ENCODE measurements at places on chromosomes 13 and 19.

DNA sequence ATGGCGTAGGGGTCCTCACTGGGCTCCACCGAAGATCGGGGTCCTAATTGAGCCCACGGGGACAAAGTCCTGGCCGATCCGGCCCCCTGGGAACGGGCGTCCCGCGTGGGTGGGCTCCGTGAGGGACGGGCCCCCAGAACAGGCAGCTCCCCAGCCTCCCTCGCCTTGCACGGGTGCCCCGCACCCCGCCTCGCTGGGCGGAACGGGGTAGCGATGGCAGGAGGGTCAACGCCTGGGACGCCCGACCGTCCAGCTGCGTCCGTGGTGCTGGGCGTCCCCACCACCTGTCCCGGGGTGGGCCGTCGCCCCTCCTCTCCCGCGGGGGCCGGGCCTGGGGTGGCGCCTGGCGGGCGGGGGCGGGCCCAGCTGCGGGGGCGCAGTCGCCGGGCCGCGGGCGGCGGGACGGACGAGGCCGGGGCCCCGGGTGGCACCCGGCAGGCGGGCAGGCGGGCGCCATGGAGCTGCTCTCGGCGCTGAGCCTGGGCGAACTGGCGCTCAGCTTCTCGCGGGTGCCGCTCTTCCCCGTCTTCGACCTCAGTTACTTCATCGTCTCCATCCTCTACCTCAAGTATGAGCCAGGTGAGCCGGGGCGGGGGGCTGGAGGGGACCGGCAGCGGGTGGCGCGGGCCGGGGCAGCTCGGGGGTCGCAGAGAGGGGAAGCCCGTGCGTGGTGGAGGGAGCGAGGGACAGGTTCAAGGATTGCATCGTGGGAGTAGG, at the start of gene TMEM38A:
TMEM38A (plus strand) TSS at position 377 of the 717 bp plus-strand sequence; CDS start at position 456, 79 bp downstream.
- DNase-seq: no peak

DNA sequence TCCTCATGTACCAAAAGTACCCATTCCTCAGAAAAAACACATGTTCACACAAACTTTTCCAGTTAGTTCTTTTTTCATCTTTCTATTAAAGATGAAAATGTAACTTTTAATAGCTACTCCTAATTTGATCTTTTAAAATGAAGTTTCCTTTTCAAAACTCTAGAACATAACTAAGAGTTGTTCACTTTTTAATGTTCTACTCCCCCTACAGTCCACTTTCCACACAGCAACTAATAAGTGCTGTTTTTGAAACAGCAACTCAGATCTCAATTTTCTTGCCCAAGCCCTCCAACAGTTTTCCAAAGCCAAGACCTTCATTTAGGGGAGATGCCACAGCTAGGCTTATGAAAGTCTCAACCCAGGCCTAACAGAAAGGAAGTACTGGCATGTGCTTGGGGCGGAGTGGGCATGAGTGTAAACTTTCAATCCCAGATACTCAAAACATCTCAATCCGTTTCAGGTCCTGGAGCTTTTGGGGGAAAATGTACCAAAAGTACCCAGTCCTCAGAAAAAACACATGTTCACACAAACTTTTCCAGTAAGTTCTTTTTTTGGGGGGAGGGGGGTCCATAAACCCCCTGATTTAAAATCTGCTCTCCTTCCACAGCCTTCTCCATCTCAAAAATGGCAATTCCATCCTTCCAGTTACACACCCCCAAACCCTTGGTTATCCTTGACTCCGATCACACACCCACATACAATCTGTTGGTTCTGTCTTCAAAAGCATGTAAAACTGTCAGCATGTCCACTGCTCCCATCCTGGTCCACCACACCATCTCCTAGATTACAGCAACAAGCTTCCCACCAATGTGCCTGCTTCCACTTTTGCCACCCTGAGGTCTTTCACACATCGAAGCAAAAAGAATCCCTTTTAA, 2.0 kb downstream of the FBL start:
- DNase-seq: peak; percentile 42

DNA sequence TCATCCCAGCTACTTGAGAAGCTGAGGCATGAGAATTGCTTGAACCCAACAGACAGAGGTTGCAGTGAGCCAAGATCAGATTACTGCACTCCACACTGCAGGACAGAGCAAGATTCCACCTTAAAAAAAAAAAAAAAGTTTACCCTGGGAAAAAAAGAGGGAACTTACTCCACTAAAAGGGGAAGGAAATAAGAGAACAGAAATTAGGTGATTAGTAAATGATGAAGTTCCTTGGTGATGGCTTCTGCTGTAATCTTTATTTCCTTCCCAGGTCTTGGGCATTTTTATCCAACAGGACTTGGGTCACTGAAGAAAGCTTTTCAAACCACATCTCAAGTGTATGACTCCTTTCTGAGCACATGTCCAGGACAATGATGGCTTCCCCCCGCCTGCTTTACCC, 9.3 kb downstream of the ZNF780A start:
- DNase-seq: no peak

DNA sequence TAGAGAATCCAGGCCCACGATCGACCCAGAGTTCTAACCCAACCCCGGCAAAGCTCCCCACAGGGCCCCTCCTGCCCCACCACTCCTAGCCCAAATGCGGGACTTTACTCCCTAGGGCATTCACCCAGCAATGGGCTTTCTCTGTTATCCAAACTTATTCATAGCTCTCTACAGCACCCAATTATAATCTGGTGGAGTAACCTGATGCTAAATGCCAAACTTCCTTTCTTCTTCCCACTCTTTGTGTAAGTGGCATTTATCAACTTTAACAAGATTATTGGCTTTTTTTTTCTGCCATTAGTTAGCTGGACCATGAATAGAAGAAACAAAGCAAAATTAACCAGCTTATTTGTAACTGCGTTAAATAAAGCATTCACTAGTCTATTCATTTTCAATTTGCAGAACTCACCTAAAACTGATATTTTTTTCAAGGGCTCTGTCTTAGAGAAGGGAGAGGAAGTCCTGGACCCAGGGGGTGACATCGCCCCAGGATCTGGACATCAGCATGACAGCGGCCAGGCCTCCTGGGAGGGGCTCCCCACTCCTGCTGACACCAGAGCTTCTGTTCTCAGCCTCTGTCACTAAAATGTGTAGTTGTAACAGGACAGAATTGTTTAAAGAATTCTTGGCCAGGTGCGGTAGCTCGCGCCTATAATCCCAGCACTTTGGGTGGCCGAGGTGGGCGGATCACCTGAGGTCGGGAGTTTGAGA, 1.5 kb downstream of the FAM124A start:
- DNase-seq: no peak

- no peak for DNase-seq
Observed at GRCh38 chr13:24167666-24168391, 7.3 kb downstream of the SPATA13 start.

- DNase-seq: no peak
Observed at GRCh38 chr13:109647053-109647452, 139.3 kb downstream of the IRS2 start.

- DNase-seq: peak; percentile 98
Observed at GRCh38 chr13:20714563-20715329, 11.2 kb downstream of the IL17D start.

DNA sequence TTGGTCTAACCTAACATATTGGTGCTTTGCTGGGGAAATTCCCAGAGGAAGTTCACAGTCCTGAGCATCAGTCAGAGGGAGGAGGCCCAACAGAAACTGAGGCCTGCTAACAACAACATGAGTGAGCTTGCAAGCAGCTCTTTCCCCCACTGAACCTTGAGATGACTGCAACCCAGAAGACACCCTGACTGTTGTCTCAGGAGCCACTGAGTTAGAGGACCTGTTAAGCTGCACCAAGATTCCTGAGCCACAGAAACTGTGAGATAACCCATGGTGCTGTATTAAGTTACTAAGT, 193.2 kb upstream of the UBL3 start:
- no peak for DNase-seq

GRCh38 chr19:38032951-38033350, 125.9 kb downstream of the SIPA1L3 start:
- DNase-seq: peak; percentile 48

GRCh38 chr13:77980592-77980991, 62.0 kb upstream of the EDNRB start:
- peak; percentile 59 for DNase-seq

GRCh38 chr13:99256709-99257108, 1.5 kb downstream of the GPR18 start:
- no peak for DNase-seq

DNA sequence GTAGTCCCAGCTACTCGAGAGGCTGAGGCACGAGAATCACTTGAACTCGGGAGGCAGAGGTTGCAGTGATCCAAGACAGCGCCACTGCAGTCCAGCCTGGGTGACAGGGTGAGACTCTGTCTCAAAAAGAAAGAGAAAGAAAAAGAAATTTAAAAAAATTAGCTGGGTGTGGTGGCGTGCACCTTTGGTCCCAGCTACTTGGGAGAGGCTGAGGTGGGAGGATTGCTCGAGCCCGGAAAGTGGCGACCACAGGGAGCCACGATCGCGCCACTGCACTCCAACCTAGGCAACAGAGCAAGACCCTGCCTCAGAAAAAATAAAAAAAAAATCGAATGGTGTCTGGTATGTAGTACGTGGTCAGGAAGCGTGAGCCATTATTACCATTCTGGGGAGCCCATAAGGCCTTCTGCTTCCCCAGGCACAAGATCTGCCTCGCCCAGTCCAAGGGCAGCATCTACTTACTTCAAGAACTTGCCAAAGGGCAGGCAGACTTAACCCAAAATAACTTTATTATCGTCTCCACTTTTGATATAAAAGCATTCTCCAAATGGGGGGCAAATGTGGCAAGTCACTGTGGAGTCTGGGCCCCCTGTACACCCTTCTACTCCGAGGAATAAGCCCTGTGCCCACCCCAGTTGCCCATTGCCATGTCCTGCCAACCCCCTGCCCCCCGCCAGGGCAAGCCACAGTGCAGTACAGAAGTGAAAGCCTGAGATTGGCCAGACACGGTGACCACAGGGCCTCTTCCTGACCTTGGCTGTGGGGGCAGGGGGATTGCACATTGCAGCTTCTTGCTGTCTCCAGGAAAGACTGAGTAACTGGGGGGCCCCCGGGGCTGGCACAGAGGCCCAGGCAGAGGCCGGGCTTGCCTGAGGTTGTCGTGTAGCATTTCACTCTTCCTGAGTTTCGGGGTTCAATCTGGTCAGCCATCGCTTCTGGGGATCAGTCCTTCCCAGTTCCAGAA, 12.6 kb downstream of the CCL25 start:
- DNase-seq: no peak

- no peak for DNase-seq
Observed at GRCh38 chr13:31433746-31434145, 234.0 kb downstream of the B3GLCT start.

GRCh38 chr19:11338569-11339253, 746 bp downstream of the RAB3D start:
- DNase-seq: no peak

DNA sequence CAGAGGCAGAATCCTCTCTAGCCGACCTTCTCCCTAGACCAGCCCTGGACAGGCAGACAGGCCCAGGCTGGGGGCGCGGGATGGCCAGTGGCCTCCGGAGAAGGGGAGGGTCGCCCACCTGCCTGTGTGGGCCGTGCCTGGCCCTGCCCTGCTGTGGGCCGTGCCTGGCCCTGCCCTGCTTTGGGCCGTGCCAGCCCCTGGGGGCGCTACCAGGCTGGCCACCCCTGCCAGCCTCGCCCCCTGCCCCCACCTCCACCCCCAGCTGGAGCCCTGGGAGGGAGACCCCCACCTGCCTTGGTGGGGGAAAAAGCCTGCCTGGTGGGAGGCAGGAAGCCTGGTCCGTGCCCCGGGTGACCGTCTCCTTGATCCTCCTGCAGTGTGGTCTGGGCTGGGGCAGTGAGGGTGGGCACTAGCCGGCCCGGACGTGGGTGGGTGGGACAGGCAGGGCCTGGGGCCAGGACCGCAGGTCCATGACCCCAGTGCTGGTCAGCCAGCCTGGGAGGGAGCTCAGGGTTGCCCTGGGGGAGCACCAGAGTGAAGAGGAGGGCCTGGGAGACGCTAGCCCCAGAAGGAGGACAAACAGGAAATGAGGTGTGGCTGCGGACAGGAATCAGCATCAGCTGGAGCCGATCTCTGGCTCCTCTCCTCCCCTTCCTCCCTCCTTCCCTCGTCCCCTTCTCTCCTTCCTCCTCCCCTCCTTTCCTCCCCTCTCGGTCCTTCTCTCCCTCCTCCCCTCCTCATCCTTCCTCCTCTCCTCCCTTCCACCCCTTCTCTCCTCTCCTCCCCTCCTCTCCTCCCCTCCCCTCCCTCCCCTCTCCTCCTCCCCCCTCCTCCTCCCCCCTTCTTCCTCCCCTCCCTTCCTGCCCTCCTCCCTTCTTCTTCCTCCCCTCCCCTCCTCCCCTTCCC, 5.1 kb upstream of the MKNK2 start:
- no peak for DNase-seq

GRCh38 chr19:6412447-6413091, 12.0 kb downstream of the KHSRP start:
- no peak for DNase-seq

DNA sequence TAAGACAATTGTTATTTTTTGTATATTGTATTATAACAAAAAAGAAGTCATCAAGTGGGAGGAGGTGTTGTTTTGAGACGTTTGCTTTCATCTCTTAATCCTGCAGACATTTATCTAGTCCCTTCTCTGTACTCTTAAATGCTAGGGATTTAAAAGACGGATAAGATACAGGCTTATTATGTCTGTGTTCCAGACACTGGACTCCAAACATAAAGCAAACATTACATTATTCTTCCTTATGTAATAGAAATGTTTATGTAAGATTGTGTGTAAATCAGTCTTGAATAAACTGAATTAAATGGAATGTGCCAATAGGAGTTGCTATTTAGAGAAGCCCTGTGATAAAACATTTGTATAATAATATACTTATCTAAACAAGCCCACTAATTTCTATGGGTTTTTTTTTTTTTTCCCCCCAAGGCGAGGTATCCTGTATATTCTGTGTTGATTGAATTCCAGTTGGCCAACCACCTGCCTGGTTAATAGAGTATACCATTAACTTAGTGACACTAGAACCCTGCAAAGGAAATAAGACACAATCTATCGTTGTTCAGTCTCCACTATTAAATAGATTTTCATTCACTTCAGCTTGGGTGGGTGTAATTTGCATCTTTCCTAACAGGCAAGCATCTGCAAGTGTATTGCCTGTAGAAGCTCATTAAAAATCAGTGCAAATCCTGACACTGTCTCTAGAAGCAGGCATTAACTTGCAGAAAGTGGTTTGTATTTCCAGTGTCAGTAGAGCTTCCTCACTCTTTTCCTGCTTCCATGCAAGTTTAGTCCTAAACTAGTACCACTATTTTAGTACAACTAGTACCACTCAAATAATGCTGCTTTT, 69.0 kb downstream of the LRCH1 start:
- DNase-seq: no peak

GRCh38 chr13:33372251-33372919, 86.8 kb upstream of the STARD13 start:
- DNase-seq: no peak

DNA sequence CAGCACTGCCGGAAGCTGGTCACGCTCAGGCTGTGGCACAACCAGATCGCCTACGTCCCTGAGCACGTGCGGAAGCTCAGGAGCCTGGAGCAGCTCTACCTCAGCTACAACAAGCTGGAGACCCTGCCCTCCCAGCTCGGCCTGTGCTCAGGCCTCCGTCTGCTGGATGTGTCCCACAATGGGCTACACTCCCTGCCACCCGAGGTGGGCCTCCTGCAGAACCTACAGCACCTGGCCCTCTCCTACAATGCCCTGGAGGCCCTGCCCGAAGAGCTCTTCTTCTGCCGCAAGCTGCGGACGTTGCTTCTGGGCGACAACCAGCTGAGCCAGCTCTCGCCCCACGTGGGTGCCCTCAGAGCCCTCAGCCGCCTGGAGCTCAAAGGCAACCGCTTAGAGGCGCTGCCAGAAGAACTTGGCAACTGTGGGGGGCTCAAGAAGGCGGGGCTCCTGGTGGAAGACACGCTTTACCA, 3.2 kb upstream of the MAP2K7 start:
- DNase-seq: no peak

GRCh38 chr13:72458701-72459100, 268.7 kb downstream of the MZT1 start:
- DNase-seq: peak; percentile 16

All from astrocyte of the cerebellum (primary cell).